ENCODE measurements at places on chromosomes 12 and 14.

DNA sequence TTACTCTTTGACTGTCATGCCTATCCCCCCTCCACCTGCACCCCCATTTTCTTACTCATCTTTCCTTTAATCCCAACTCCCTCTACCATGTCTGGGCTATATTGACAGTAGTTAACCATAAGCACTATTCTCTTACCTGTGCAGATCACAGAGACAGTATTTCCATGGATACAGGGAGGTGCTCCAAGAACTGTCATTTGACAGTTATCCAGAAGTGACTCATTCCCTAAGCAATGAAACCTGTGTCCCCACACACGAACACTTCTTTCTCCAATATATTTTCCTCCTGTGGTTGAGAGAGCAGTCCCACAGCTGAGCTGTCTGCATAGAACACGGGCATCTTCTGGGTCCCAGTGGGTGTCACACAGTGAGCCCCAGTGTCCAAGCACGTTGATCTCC is 68.8 kb downstream of the CD163L1 start:
- DNase-seq, result no peak

DNA sequence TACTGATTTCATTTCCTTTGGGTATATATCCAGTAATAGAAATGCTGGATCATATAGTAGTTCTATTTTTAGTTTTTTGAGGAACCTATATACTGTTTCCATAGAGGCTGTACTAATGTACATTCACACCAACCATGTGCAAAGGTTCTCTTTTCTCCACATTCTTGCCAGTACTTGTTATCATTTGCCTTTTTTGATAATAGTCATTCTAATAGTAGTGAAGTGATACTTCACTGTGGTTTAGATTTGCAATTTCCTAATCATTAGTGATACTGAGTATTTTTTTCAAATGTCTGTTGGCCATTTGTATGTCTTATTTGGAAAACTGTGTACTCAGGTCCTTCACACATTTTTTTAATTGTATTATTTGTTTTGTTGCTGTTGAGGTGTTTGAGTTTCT is 148.2 kb upstream of the NAV3 start:
- DNase-seq, result no peak

DNA sequence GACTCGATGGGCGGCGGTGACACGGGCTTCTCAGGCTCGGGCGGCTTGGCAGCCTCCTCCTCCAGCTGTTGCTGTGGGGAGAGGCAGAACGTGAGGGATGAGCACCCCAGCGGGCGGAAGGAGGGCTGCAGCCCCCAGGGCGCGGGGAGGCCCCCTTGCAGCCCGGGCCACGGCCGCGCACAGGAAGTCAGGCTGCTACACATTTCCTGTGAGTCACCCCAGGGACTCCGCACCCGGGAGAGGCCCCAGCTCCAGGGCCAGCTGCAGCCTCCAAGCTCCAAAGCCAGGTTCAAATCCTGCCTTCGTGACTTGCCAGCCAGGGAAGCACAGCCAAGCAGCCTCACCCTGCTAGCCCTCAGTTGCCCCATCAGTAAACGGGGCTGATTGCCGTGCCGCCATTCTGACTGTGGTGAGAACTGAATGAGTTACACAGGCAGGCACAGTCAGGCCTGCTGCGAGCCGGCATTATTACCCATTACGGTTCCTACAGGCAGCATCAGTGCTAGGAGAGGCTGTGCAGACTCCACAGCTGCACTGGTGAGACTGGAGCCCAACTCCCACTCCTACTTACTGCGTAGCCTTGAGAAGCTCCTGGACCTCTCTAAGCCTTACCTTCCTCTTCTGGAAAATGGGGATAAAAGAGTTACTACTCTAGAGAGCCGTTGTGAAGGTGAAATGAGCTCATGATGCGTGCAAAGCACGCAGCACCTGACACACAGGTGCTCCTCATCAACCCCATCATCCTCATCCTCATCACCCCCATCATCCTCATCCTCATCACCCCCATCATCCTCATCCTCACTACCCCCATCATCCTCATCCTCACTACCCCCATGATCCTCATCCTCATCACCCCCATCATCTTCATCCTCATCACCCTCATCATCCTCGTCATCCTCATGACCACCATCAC is 100.9 kb downstream of the NCOR2 start:
- no peak for DNase-seq

GRCh38 chr12:20505056-20505455 is 136.7 kb downstream of the PDE3A start:
- no peak for DNase-seq

DNA sequence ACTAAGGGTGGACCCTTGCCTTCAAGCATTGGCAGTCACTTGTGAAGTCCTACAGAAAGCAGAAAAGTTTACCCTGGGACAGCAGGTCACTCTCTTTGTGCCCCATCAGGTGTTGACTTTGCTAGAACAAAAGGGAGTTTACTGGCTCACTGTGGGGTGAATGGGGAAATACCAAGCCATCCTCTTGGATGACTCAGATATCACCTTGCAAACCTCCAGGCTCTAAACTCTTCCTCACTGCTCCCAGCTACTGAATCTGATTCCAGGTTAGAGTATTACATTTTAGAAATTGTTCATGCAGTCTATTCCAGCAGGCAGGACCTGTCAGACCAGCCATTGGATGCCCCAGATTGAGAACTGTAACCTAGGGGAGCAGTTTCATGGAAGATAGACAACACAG is 7.3 kb upstream of the EDDM3B start:
- no peak for DNase-seq

DNA sequence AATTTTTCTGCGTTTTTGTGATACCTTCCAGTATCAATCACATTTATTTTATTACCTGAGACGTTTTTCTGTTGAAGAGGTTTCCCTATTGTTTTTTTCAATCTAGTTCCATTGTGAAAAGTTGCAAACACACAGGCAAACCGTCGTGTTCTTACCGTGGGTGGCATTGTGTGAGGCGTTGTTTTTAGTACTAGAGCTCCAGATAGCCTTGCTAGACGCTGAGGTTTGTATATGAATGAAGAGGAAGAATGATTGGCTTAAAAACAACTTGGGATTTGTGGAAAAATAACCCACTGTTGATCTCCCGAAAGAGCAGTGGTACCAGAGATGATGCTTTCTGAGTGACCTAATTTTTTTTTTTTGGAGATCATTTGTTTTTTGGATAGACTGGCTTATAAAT is 1.0 kb downstream of the SOCS4 start:
- DNase-seq, result no peak

All from Ammon's horn (tissue), 1 donor.